ENCODE measurements at places on chromosomes 16 and 17.

- no peak for DNase-seq
Measured at GRCh38 chr17:7673239-7673638, 14.1 kb downstream of the TP53 start.

DNA sequence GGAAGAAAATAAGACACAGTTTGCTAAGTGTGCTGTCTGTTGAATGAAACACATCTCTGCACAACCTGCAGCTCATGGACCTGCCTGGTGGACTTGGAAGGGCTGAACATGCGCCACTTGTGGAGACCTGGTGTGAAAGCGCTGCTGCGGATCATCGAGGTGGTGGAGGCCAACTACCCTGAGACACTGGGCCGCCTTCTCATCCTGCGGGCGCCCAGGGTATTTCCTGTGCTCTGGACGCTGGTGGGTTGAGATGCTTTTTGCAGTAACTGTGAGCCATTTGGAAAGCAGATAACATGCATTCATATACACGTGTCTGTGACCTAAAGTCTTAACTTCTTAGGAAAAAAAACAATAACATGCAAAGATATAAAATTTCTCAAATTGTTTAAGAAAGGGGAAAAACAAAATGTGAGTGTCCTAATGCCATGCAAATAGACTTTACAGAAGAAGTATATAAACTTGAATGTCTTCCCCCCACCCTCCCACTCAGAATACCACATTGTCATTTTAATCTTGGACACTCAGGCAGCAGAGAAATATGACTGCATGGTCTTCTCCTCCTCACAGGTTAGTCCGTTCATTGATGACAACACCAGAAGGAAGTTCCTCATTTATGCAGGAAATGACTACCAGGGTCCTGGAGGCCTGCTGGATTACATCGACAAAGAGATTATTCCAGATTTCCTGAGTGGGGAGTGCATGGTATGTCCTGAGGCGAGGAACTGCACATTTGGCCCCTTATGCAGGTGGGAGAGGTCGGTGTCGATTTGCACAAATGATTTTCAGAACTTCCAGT is 65.6 kb downstream of the SEC14L1 start:
- no peak for DNase-seq

GRCh38 chr17:28900986-28901726 is 1.7 kb downstream of the DHRS13 start:
- no peak for DNase-seq

DNA sequence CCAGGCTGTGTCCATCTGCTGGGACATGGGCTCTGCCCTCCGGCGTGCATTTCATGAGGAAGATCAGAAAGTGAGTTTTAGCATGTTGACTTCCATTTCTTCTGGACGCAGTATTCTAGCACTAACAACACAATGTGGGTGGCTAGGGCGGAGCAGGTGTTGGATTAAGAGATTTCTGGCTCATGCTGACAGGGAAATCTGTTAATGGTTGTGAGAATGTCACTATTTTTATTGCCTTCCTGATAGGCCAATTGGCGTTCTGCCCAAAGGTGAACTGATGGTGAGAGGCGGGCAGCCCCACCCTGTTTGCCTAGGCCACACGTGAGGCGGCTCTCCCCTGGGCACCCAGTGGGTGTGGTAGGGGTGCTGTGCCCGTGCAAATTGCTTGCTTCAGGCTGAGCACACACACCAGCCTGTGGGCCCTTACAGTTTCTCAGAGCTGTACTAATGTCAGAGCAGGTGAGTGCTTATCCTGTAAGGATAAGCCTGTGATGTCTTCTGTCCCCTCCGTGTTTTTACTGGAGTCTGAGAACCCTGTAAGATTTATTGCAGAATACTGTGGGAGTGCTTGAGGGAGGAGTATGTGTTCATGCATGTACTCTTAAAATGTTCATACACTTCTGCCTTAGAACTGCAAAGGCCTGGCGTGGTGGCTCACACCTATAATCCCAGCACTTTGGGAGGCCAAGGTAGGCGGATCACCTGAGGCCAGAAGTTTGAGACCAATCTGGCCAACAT is 30.9 kb downstream of the PGS1 start:
- DNase-seq, result no peak

GRCh38 chr16:31360251-31360650 is 5.3 kb downstream of the ITGAX start:
- DNase-seq, result no peak

- no peak for DNase-seq
Measured at GRCh38 chr17:55495239-55495638, 16.0 kb downstream of the SMIM36 start.

DNA sequence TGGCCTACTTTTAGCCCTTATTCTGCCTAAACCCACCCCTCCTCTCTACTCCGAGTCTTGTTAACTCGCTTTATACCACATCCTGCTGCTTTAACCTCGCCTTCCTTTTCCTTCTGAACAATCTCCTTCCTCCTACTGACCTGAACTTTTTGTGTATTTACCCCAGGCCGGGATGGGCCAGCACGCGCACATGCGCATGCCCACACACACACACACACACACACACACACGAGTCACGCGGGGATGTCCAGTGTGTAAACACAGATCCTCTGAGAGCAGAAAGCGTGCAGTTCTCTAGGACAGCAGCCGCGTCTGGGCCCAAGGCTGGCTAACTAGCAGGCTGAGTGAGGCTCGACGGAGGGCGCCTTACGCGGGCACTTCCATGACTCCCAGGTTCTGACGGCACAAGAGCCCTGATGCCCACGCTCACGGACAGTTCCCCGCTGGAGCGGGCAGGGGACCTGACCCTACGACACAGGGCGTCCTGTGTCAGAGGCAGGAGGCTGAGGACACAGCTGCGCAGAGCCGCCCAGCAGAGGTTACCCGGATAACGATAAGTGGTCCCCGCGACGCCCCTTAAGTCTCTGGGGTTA is 610 bp downstream of the PIK3R5 start:
- no peak for DNase-seq

DNA sequence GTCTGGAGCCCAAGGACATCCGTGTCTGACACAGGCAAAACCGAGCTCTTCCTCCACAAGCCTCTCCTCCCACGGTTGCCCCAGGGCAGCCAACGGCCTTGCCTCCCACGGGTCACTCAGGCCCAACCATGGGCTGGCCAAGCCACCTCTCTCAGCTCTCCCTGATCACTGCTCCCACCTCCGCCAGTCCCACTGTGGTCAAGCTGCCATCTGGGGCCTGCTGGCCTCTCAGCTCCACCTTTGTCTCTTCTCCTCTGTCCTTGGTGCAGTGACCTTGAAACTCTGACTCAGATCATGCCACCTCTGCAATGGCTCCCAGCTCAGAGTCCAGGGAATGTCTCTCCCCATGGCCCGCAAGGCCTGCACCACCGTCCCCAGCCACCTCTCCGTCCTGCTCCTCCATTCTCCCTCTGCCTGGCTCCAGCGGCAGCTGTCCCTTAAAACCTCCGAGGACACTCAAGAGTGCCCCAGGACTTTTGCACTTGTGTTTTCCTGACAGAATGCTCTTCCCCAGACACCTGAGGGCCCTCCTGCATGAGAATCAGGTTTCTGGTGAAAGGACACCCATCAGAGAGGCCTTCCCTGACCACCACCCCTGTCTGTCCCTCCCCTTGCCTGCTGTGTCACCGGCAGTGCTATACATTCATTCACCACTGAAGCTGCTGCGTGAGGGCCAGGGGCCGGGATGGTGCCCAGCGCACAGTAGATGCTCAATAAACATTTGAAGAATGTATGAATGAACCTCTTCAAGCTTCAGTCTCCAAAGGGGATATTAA is 19.3 kb downstream of the PEMT start:
- no peak for DNase-seq

GRCh38 chr16:6570530-6570929 is 762.1 kb upstream of the RBFOX1 start:
- no peak for DNase-seq

- no peak for DNase-seq
Measured at GRCh38 chr16:87304951-87305350, 12.2 kb downstream of the C16orf95 start.

GRCh38 chr17:79831265-79832217 is 7.7 kb downstream of the CBX4 start:
- no peak for DNase-seq

GRCh38 chr16:9119795-9120194 is 28.4 kb downstream of the HAPSTR1 start:
- no peak for DNase-seq

- DNase-seq, result no peak
Measured at GRCh38 chr16:64532117-64532516, 589.7 kb downstream of the CDH11 start.

DNA sequence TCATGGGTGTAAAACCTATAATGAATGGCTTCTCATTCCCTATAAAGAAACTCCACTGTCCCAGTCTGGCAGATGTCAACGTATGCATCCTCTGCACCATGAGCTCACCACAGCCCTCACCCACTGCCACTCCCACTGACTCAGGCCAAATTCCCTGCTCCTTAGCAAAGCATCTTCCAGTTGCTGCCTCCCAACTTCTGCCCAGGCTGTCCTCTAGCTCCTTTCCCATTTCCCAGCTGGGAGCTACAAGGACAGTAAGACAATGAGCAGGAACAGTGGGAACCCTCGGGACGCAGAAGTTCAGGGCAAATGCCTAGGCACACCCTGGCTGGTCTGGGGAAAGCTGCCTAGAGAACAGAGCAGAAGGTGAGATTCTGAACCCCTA is 9.1 kb upstream of the THAP11 start:
- DNase-seq, result no peak

- DNase-seq, result no peak
Measured at GRCh38 chr16:89827383-89828198, 684 bp upstream of the SPIRE2 start.

GRCh38 chr17:79114458-79115301 is 40.1 kb downstream of the ENGASE start:
- no peak for DNase-seq

- no peak for DNase-seq
Measured at GRCh38 chr16:2819179-2819938, 2.3 kb downstream of the PRSS21 start.

GRCh38 chr17:73334771-73335513 is 23.1 kb upstream of the CDC42EP4 start:
- DNase-seq, result no peak

GRCh38 chr17:78124081-78124835 is 4.3 kb downstream of the TMC6 start:
- DNase-seq, result no peak

DNA sequence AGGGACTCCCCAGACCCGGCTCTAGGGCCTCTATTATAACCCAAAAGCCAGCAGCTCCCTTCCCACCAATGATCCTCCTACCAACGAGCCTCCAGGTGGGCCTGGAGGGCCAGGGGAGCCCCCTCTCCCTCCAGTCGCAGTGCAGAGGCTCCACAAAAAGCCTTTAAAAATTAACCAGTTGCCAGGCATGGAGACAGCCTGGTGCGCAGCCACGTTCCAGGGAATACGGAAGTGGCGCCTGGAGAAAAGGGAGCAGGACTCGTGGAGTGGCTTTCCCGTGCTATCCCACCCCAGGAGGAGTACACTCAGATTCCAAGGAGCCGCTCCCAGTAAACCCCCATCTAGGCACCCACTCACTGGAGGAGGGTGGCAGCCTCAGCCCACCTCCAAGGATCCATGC is 112.3 kb downstream of the ZNF423 start:
- no peak for DNase-seq

- DNase-seq, result no peak
Measured at GRCh38 chr17:20073055-20073979, 64.2 kb downstream of the SPECC1 start.

DNA sequence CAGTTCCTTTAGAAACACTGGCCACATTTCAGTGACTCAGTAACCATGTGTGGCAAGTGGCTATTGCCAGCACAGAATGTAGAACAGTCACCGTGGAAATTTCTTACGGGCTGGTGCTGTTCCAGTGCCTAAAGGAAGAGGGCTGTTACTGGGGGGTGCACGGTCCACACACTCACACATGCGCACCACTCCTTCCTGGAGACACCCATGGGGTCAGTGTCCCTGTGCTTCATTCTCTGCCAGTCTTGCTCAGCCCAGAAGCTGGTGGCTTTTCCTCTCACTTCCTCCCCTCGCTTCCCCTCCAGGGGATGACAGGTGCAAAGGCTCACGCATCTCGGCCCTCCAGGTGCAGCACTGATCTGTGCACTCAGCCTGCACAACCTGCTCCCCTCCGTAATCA is 115.6 kb downstream of the CCDC182 start:
- no peak for DNase-seq

DNA sequence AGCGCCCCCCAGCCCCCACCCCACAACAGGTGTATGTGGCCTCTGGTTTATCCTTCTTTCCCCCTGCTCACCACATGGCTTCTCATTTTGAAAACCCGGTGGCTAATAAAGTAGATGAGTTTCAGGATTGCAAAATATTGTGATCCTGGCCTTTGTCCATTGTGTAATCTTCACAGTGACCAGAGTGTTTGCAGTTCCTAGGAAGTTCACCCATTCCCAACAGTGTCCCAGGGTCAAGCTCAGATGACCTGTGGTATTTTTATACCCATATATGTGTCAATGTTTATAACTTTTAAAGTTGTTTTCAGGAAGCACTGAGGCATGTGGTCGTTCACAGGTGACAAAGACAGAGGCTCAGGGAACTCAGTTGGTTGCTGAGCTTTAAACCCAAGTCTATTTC is 721.9 kb downstream of the WWOX start:
- DNase-seq, result no peak

- no peak for DNase-seq
Measured at GRCh38 chr17:14873996-14874395, 391.1 kb downstream of the PMP22 start.

GRCh38 chr17:28475151-28475900 is 1.9 kb downstream of the SLC13A2 start:
- no peak for DNase-seq

DNA sequence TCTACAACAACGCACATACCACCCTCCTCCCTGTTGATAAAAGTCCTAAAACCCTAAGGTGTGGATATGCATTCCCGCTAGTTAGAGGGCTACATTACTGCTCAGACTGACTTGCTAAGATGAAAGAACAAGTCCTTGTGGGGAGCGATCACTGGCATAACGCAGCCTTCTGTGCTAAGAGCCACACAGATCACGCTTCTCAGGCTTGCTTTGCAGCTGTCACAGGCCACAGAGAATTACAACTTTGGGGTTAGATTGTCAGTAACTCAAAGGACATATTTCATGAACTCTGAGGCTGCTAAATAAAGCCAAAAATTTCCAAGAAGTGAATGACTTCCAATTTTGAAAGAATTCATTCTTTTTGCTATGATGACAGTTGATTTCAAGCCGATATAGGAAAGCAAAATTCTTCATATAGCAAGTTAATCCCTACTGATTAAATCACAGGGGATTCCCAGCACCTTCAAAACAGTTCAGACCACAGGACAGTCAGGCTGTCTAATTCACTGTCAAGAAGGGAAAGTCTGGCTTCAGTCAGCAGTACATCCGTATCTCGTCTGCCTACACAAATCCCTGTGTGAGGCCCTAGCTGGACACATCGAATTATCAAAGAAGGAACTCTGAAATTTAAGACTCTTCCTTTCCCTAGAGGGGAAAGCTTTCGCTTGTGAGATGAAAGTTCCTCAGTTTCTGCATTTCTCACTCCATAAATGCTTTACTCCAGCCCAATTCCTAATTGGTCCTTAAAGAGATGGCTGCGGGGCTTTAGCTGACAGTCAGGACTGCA is 107.1 kb downstream of the VPS53 start:
- DNase-seq, result no peak

DNA sequence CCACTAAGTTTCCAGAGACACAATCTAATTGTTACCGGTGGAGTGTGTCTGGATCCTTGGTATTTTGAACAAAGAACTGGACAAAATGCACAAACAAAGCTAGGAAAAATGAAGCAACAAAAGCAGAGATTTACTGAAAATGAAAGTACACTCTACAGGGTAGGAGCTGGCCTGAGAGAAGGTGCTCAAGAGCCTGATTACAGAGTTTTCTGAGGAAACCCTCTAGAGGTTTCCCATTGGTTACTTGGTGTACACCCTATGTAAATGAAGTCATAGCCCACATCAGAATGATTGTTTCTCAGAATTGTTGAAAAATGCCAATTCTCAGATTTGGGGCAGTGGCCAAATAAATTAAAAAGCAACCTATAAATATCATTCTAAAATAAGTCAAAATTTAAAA is 436.4 kb downstream of the KCNJ18 start:
- DNase-seq, result no peak

All from stimulated activated CD4-positive, alpha-beta T cell treated with anti-CD3 and anti-CD28 coated beads, Interleukin-15, amount 100 ng/mL, for 1 hour (primary cell).